T-helper 1 cell (primary cell): ENCODE measurements at places on chromosomes 2 and 18.

- DNase-seq: no peak
Measured at GRCh38 chr2:196131949-196132925, 39.1 kb downstream of the STK17B start.

DNA sequence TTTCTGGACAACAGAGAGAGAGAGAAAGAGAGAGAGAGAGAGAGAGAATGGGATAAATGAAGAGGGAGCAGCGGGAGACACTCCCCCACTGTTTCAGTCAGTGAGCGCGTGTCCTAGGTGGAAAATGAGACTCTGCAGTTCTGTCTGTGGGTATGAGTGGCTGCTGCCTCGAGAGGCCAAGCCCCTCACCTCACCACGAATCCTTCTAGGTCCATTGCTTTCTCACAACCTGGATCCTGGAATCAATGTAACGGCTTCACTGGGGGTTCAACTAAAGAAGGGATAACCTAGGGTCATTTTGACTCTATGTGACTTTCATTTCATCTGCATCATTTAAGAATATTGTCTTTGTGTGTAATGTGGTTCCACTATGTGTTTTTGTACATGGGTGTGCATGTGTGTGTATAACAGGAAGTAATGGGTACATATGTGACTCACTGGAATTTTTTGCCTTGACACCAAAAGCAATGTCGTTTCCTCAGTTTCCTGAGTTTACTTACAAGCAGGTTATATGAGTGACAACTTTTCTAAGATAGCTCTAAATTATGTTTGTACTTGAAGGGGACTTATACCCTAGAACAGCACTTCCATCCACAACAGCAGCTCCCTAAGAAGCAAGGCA is 221.4 kb upstream of the TRIB2 start:
- no peak for DNase-seq

GRCh38 chr18:11040823-11041656 is 108.3 kb downstream of the PIEZO2 start:
- DNase-seq: no peak

GRCh38 chr18:63552581-63552980 is 10.4 kb downstream of the SERPINB12 start:
- no peak for DNase-seq

DNA sequence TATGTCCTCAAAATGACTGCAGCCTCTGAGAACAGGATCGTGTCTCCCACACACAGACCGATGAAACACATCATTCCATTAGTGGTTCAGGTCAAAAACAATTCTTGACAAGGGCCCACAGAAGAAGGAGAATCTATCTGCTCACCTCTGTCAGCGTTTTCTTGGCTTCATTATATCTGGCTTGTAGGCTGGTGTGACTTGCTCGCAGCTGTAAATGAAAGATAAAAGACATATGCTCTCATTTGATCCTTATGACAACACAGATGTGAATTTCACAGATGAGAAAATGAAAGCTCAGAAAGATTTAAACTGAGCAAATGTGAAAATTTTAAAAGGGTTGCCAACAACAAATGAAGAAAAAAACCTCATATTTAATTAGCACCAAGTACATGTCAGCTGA is 61.6 kb downstream of the CCDC93 start:
- DNase-seq: no peak

DNA sequence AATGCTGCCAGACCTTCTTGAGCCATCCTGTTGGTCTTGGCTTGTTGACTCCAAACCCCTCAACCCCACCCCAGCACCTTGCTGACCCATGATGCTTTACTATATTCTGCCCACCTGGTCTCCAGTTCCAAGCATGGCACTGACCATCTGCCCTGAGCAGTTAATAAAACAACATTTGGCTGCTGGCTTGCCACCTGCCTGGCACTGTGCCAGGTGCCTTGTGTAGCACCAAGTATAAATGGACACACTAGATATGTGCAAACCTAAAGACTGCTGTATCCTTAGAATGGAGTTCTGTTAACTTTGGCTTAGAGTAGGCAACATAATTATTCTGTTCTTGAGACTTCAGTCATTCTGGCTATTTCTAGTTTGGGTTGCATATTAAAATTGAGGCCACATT is 91.4 kb downstream of the ACSL3 start:
- no peak for DNase-seq

DNA sequence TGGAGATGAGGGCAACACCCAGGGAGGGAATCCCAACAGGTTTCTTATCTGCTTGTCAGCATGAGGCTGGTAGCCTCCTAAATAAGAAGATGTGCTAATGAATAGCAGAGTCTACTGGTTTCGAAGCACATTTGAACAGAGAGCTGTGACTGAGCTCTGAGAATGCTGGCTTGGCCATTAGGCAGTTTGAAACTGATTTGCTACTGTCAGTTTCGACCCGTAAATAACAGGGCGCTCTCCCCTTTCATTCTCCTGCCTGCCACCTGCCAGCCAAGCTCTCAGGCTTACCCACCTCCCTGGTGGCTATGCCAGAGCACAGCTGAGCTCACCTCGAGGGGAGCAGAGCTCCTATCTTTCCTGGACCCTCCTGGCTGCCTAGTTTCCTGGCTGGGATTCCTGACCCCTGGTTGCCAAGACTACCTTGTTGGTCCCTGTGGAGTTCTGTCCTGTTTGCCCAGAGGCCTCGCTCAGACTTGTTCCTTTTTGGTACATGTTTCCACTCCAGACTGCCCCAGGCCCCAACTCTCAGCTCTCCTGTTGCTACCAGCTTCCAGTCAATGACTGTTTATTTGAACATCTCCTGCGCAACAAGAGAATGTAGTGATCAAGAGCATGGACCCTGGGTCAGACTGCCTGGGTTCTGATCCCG is 102.3 kb upstream of the ALPP start:
- DNase-seq: no peak

- DNase-seq: no peak
Measured at GRCh38 chr2:61786876-61787275, 67.0 kb downstream of the FAM161A start.

GRCh38 chr2:55296393-55296792 is 27.4 kb upstream of the MTIF2 start:
- no peak for DNase-seq

- DNase-seq: no peak
Measured at GRCh38 chr2:157936406-157936805, 60.3 kb upstream of the ACVR1 start.

- DNase-seq: no peak
Measured at GRCh38 chr2:210762604-210763588, 206.5 kb downstream of the CPS1 start.

GRCh38 chr18:50405582-50406271 is 30.9 kb downstream of the SKA1 start:
- DNase-seq: no peak

- no peak for DNase-seq
Measured at GRCh38 chr2:151063271-151063670, 198.4 kb downstream of the RBM43 start.

GRCh38 chr2:37583867-37584266 is 87.6 kb downstream of the CDC42EP3 start:
- DNase-seq: no peak

GRCh38 chr2:234843411-234843810 is 108.4 kb upstream of the SH3BP4 start:
- DNase-seq: no peak

DNA sequence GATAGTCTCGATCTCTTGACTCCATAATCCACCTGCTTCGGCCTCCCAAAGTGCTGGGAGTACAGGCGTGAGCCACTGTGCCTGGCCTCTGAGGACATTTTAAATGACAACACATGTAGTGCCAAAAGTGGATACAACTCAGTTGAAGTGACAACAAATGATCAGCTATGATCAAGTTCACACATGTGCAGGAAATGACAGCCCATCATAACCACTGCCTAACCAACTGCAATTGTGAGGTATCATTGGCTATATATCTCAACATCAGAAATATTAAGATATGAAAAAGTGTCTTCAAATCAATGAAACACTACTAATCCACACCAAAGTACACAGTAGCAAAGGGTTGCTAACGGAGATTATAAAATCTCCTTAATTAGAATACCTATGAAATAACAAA is 84.8 kb downstream of the DTNB start:
- DNase-seq: no peak

- DNase-seq: no peak
Measured at GRCh38 chr18:9907867-9908266, 5.9 kb upstream of the VAPA start.

DNA sequence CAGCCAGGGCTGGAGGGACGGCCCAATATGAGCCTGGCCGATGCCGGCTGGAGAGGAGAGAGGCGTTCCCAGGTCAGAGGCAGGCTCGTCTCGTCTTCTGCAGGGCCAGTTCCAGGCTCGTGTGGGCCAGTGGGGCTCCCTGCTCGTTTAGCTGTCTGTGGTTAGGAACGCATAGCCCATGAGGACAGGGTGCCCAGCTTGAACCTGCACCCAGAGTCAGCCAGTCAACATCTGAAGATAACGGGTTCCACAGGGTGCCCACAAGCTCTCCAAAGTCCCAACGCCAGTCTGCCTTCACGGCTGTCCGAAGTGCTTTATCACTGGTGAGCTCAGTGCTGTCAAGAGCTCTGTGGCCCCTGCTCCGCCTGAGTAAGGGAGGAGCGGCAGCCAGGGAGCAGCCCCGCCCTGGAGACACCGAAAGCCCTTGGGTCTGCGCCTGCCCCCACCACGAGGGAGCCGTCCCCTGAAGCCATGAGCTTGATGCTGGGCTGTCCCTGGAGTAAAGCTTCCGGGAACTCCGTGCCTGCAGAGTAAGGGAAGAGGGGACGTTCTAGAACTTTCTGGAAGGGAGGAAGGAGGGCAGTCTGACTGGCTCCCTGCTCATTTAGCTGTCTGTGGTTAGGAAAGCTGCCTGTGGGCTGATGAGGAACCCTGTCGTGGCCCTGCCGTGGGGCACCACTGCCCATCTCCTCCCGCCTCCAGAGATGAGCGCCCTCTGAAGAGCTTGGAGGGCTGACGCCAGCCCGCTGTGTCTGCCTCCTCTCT is 2.7 kb upstream of the HSBP1L1 start:
- DNase-seq: no peak

DNA sequence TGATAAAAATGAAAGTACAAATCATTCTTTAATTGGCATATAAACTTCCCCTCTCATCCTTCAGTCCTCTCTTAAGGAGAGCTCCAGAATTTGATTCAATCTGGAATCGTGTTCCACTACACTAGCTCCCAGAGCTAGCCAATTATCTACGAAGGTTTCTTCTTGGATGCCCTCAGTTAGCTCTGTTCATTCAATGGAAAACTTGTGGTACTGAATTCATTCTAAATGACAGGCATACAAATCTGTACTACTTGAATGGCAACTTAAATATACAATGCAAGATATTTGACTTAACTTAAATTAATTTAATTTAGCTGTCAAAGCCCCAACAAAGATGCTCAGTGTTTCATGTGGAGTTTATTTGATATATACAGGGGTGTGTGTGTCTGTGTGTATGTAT is 1474.2 kb upstream of the CELF4 start:
- no peak for DNase-seq

DNA sequence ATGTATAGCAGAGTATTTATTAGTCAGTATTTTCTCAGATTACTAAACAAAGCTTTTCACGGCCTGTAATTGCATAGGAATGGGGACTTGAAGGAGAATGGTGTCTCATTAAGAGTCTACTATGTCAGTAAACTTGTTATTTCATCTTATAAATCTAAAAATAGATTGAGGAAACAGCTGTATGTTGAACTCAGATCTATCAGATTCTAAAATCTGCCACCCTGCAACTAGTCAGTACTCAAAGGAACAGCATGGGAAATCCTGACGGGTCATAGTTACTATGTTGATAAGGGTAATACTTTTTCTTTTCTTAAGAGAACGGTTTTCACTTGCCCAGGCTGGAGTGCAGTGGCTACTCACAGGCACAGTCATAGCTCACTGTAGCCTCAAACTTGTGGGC is 70.2 kb upstream of the EMILIN2 start:
- DNase-seq: no peak

DNA sequence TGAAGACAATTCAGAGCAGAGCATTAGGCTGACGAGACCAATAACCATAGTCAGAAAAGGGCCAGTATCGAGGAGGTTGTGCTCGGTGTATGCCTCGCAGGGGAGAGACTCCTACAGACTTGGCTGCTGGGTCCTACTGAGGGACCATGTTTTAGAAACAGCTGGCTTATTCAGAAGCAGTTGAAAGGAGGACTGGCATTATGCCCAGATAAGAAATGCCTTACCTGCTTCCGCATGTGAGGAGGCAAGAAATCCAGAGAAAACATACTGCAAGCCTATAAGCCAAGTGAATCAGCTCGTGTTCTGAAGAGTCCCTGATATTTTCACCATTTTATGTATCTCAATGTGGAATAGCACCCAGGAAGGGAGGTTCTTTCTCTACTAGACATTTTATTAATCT is 434.7 kb downstream of the GRB14 start:
- no peak for DNase-seq

DNA sequence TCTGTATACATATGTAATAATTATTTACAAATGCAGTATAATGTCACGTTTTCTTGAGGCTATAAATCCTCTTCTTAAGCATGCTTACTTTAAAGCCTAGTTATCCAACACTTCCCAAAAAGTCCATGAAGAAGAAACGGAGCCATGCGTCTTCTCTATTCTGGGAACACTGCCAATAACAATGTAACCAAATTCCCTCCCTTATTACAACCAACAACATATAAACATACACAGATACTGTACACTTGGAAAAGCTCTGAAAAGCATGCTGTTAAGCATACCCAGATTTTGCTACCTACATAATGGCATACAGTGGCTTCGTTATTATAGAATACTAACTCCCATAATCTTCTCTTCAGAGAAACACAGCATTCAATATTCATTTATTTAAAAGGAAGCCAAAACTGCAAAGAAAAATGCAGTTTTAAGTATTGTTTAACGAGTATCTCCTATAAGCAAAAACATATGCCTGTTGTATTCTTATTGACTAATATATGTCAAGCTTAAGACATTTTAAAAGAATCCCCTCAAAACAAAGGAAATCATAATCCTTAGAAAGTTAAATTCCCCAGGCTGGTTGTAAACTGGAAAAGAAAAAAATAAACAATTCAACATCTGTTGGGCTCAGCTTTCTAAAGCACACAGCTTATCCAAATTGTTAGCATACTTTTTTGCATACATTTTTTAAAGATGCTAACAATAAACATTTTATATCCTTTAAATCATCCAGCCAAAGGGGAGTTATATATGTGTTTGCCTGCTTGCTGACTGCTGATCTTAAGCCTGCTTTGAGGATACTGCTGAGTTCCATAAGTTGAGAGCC is 83.4 kb downstream of the SLC25A12 start:
- no peak for DNase-seq

DNA sequence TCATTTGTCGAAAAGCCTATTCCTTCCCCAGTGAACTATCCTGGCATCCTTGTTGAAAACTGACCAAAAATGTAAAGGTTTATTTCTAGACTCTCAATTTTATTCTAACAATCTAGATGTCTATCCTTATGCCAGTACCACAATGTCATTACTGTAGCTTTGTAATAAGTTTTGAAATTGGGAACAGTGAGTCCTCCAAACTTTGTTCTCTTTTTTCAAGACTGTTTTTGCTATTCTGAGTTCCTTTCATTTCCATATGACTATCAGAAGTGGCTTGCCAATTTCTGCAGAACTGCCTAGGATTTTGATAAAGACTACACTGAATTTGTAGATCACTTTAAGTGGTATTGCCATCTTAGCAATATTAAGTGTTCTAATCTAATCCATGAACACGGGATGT is 9.7 kb downstream of the STARD7 start:
- DNase-seq: no peak

- no peak for DNase-seq
Measured at GRCh38 chr2:40639320-40639719, 187.4 kb upstream of the SLC8A1 start.
